ENCODE measurements at places on chromosomes 13 and 19. TPM values are rescaled to one million over a fixed set of nuclear protein-coding genes. Genes with fewer than 3 reads are reported as not detected.

DNA sequence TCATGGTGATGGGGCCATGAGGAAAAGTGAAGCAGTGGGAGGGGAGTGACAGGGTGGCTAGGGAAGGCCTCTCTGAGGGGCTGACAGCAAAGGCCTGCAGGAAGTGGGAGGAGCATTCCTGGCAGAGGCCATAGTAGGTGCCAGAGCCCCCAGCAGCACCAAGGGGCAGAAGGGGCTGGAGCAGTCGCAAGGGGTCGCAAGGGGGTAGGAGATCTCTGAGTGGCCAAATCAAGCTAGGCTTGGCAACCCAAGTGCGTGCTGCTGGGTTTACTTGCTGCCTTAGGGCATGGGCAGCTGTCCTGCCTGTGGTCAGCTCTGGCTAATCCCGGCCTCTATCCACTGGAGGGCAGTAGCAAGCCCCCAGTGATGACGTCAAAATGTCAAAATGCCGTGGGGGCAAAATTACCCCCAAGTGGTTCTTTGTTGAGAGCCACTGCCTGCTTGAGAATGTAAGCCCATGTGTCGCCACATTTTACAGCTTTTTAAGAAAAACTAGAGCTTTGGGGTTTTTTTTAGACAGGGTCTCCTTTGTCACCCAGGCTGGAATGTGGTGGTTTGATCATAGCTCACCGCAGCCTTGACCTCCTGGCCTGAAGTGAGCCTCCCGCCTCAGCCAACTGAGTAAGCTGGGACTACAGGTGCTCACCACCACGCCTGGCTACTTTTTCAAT lies 11.8 kb downstream of the CCDC97 start:
- DNase-seq = no peak

DNA sequence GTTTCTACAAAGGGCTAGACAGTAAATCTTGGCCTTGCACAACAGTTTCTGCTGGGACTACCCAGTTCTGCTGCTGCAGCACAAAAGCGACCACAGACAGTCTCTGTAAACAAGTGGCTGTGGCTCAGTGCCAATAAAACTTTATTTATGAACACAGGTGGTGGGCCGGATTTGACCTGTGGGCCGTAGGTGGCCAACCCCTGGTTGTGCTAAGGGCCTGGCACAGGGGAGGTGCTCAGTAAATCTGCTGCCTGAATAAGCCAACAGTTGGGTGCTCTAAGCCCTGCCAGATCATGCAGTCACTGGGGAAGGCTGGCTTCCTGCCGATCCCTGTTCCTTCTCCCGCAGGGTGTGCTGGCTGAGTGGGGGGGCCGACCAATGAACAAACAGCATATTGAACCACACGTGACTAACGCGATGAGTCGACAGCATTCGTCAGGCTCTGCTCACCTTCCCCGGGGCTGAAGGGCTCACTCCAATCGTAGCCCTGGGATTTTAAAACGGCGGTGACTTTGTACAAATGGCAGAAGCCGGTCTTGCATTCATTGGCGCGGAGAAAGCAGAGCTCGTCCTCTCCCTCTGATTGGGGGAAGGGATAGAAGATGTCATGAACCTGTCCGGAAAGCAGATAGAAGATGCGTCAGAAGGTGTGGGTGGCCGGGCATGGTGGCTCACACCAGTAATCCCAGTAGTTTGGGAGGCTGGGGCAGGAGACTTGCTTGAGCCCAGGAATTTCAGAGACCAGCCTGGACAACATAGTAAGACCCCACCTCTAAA lies 24.3 kb upstream of the MYDGF start:
- peak; percentile 69 for DNase-seq

- DNase-seq = no peak
Observed at GRCh38 chr19:39277598-39277997, 9.4 kb downstream of the IFNL2 start.

- DNase-seq = peak; percentile 67
Observed at GRCh38 chr13:77028202-77028601, 1.2 kb upstream of the FBXL3 start.

SIGLEC6 gene
- 0.16 TPM for total RNA-seq

ZNF442 gene
- 1.0 TPM for total RNA-seq

MYH14 gene
- 44.5 TPM for total RNA-seq

B3GNT8 gene
- 1.9 TPM for total RNA-seq

MBD3L2 gene
- not detected for total RNA-seq

Data from right atrium auricular region (tissue), 2 donors.